Glutamatergic neuron (in vitro differentiated cells): ENCODE measurements at places on chromosomes 6 and 20.

DNA sequence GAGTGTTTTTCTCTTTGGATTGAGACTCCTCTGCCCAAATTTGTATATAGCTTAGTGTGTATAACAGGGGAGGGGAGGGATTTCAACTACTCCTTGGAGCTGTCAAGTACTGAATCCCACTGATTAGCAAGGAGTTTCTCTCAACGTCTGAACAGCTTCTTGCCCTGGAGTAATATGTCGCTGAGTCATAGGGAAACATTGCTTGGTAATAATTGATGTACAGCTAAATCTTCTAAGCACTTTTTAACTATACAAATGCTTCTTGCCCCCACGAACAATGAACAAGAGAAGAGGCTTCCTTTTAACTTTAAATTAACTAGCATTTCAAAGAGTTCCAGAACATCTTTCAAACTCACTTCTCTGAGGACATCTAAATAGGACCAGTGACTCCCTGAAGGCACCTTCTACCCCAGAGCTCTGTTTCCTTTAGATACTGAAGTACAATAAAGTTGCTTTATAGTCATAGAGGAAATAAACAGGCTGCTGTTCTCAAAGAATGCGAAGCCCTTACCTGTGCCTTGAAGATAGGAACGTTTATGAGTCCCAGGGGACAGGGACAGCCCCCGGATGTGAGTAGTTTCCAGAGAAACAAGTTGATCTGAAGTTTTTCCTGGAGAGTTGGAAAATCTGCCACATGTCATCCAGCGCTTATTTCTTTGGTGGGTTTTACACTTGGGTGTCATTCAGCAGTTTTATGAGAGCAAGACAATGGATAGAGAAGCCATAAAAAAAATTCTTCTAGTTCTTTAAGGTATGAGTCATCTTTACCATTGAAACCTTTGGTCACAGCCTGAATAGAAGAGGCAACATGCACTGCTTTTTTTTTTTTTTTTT lies 462.5 kb upstream of the BTBD3 start:
- no peak for DNase-seq

DNA sequence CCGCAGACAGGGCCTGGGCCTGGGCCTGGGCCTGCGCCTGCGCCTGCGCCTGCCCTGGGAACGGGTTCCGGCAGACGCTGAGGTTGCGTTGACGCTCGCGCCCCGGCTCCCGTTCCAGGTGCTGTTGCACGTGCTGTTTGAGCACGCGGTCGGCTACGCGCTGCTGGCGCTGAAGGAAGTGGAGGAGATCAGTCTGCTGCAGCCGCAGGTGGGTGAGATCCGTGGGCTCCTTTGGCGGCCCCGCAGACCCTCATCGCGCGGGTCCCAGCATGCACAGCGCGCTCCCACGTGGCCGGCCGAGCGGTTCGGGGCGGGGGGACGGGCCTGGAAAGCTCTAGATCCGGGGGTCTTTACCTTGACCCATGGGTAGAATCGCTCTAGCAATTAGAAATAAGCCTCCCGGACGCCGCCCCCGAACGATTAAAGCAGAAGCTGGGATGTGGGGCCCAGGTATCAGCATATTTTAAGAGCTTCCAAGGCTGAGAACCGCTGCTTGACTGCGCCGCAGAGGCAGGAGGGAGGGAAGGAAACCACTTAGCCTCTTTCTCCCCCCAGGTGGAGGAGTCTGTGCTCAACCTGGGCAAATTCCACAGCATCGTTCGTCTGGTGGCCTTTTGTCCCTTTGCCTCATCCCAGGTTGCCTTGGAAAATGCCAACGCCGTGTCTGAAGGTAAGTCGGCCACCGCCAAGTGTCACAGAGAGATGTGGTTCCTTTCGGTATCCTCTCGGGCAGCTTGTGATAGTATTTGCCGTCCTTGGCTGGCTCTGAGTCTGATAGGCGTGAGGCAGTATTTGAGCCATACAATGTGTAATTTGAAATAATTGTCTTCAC lies 508 bp downstream of the NOP56 start:
- peak; percentile 79 for DNase-seq

DNA sequence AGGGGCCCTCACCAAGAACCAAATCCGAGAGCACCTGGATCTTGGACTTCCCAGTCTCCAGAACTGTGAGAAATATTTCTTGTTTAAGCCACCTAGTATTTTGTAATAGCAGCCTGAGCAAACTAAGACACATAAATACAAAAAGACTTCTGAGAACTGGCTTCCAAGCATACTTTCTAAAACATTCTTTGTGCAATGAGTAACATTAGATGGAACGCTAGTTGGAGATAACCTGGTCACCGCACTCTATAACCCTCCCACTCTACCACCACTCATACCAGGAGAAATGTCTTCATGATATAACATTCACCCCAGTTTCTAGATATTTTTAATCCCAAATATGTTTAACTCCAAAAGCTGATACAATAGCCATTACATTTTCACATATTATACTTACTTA lies 169.5 kb upstream of the THEMIS start:
- no peak for DNase-seq

DNA sequence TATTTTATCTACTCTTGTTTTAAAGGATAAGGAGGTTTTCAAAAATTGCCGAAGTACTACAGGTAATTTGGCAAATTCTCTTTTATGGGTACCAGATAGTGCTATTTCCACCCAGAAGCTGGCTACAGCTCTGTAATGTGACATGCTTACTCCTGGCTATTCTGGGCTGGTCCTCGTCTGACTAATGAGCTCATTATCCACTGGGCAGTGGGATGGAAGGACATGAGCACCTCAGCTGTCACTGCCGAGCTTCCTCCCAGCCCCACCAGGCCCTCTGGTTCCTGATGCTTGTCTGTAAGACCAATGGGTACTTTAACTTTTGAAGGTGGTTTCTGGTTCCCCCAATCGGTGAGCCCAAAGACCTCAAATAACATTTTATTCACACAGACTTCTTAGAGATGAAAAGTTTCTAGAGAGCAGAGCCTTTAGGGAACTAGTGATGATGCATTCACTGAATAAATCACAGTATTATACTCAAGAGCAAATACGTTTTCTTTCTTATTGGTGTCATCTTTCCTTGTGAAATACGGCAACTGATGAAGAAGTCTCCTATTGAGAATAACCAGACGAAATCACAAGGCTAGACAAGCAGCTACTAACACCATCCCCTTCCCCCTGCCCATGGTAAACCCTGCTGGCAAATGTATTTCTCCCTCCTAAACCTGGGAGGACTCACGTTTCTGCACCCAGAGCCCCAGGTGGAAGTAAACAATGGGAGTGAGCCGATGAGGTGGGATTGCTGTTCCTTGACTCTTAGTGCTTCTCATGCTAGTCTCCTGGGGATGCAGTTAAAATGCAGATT lies 80.8 kb downstream of the SLC22A3 start:
- no peak for DNase-seq

DNA sequence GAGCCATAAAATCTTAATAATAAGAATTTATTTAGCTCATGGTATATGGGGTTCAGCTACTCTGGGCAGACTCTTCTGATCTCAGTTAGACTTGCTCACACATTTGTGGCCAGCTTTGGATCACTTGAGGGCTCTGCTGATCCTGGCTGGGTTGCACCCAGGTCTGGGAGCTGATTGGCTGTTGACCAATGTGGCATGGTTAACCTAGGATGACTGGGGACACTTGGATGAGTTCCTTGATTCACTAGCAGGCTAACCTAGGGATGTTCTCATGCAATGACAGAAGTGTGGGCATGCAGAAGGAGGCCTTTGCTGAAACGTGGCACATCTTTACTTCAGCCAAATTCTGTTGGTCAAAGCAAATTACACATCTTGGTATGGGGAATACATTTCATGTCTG lies 569.5 kb downstream of the UTRN start:
- no peak for DNase-seq

- no peak for DNase-seq
Observed at GRCh38 chr6:143612186-143612585, 65.6 kb upstream of the PHACTR2 start.

DNA sequence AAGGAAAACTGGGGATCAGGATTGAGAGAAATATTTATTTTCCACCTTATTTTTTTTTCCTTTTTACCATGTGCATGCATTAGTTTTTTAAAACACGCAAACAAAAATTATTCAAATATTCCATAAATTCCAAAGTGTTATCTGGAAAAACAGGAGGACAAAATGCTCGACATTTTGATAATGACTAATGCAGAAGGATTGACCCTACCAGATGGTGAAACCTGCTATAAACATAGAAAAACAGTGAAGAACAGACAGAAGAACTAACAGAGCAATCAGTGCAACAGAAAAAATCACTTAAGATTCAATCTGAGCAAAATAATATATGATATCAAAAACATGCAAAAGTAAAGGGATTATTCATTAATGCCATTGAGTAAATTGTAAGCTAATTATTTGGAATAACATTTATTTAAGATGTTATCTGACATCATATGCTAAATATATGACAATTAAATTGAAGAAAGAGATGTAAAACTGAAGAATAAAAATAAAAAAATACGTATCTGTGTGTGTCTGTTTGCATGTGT lies 218.4 kb downstream of the LMBRD1 start:
- no peak for DNase-seq

- no peak for DNase-seq
Observed at GRCh38 chr6:132695773-132696172, 18.1 kb downstream of the VNN1 start.
